ENCODE measurements at places on chromosomes 5 and 9.

- DNase-seq, result no peak
Measured at GRCh38 chr9:26426551-26427131, 466.0 kb downstream of the CAAP1 start.

GRCh38 chr9:135275571-135276289 lies 188.3 kb downstream of the OLFM1 start:
- DNase-seq, result no peak

- DNase-seq, result no peak
Measured at GRCh38 chr5:8752595-8752994, 793.3 kb downstream of the SEMA5A start.

GRCh38 chr5:4087110-4087509 lies 491.5 kb downstream of the IRX1 start:
- DNase-seq, result no peak

GRCh38 chr5:11760934-11761603 lies 143.2 kb downstream of the CTNND2 start:
- no peak for DNase-seq

- no peak for DNase-seq
Measured at GRCh38 chr9:82423700-82424099, 435.1 kb downstream of the SPATA31D1 start.

DNA sequence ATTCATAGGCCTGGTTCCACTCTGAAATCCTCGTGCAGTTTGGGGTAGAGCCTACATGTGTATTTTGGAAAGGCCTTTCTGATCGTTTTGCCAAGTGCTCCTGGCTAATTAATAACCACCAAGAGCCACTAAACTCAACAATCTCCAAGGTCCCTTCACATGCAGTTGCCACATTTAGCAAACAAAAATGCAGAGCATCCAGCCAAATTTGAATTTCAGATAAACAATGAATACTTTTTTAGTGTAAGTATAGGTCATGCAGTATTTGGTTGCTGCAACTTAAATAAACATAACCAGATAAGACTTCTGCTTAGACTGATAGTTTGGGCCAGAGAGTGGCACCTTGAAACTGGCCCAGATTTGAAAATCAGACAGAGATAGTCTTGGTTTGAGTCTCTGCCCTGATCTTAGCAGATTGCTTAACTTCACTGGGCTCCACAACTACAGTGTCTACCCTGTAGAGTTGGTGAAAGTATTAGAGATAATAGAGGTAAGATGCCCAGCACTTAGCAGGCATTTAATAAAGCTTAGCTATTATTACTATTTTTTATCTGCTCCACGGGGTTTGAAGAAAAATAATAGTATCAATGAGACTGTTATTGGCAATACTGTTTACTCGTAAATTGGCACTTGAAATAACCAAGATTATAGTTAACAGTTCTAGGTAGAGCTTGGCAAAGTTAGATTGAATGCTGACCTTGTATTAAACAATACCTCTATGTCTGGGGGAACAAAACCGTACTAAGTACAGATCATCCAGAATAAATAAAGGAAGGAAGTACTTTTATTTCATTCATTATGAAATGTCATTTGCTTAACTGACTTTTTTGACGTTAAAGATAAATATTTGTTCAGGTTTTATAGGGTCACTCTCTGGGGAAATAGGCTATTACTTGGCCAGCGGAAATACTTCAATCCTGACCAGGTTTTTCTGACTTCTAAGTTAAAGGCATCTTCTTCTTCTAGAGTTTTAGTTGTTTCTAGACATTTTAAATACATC lies 274.8 kb downstream of the DOCK8 start:
- no peak for DNase-seq

DNA sequence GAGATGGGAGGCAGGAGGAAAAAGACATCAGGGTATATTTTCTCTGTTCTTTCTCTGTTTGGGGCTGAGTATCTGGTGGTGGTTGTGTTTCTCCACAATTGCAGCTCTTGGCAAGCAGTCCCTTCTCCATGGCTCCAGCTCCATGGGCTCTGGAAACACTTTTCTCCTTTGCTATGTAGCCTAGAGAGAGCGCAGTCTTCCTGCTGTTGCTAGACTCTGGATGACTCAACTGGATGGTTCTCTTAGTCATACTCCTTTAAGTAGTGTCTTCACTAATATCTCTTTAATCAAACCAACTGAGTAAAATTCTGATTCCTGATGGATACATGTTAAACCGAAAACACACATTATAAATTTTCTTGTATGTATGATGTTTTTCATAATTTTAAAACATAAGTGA lies 3.3 kb upstream of the PLGRKT start:
- DNase-seq, result peak; percentile 66

- no peak for DNase-seq
Measured at GRCh38 chr9:78848061-78848460, 551.1 kb downstream of the PSAT1 start.

- DNase-seq, result no peak
Measured at GRCh38 chr9:581673-582497, 259.6 kb upstream of the DMRT1 start.

DNA sequence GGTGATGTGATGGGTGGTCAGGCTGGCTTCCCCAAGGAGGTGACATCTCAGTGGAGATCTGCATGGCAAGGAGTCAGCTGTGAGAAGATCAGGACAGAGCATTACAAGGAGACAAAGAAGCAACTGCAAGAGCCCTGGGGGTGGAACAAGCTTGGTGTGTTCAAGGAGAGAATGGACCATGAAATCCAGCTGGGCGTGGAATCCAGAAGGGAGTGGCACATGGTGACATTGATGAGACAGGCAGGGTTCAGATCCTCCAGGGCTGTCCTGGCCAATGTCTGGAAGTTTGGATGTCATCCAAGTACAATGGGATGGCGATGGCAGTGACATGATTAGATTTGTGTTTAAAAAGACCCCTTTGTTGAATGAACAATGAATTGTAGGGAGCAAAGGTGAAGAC lies 175.6 kb downstream of the MACROH2A1 start:
- no peak for DNase-seq

- DNase-seq, result no peak
Measured at GRCh38 chr9:134406366-134407120, 80.3 kb downstream of the RXRA start.

DNA sequence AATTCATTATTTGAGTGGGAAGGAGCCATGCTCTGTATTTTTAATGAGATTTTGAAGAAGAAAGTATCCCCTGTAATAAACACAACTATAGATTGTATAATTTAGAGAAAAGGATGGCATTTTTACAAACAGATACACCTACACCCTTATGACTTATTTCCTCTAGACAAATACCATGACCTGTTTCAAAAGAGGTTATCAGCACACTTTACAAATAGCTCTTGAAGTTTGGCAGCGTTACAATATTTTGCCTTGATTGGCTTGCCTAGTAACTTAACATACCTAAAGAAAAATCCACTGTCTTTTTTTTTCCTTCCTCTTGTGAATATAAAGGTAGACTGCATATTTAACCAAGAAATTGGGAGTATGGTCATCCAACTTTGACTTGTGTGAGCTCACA lies 28.5 kb upstream of the CETN3 start:
- peak; percentile 76 for DNase-seq

DNA sequence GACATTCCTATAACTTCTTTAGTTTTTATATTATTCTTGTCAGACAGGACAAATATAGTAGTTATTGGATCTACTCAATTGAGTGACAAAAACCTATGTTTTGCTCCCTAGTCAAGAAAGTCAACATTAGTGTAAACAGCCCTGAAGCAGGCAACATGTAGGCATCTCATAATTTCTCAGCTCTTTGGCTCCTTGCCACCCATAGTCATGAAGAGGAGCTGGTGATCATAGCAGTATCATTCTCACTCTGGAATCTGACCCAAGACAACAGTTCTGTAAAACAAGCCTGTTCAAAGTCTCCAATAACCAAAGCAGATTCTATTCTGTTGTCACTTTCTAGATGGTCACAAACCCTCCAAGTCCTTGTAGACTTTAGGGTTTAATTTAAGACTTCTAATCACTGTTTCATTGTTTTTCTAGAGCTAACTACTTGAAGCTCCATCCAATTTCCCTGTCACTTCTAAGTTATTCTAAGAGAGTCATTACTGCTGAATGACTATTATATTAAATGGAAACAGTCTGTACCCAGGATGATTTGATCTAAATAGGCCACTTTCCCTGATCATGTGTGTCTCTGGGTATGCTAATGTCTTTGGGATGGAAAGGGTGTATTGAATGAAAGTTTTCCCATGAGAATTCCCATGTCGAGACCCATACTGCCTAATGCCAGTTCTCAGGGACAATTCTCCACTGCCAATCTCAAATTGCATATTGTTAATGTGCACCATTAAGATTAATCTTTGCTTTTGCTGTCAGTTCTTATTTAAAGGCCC lies 533.3 kb downstream of the ACTL7B start:
- DNase-seq, result peak; percentile 3

DNA sequence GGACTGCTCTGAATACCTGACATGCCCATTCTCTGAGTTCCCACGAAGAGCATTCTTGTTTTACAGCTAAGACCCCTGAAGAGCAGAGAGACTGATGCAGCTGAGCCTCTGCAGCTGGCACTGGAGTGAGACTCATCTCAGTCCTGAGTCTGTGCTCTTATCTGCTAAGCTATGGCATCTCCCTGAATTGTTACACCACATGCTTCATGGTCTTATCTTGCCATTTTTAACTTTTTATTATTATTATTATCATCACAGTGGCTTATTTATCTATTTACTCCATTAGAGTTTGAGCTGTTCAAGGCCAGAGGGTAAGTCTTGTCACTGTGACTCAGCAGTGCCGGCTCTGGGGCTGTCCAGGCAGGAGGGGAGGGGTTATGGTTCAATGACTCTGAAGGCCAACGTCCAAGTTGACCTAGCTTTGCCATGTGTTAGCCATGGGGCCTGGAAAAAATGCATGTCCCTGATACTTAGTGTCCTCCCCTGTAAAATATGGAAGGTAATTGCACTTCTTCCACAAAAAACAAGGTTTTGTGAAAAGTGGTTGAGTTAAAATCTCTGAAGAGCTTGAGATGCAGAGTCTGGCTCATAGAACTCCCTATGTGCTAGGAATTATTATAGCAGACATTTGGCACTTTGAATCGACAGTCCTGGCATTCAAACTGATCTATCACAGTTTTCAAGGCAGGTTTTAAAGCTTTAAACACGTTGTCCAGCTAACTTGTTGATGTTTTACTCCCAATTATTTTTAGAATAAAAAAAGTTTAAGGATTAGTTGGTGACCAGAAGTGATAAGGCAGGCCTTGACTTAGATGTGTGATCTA lies 94.6 kb downstream of the ALDH1A1 start:
- no peak for DNase-seq

DNA sequence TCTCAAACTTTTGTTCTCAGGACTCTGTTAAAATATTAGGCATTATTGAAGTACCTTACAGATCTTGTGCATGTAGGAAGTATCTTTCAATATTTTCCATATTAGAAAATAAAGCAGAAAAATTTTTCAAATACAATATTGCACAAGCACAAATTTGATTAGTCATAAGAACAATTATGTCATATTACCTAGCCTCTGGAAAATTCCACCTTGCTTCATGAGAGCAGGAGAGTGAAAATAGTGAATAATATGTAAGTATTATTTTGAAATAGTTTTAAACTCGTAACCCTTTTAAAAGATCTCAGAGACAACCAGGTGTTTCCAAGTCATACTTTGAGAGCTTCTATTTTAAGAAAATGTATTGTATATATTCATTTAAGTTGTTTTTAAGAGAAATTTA lies 1672.9 kb upstream of the ACO1 start:
- DNase-seq, result no peak

GRCh38 chr9:93061260-93061751 lies 2.8 kb downstream of the SUSD3 start:
- DNase-seq, result peak; percentile 54

DNA sequence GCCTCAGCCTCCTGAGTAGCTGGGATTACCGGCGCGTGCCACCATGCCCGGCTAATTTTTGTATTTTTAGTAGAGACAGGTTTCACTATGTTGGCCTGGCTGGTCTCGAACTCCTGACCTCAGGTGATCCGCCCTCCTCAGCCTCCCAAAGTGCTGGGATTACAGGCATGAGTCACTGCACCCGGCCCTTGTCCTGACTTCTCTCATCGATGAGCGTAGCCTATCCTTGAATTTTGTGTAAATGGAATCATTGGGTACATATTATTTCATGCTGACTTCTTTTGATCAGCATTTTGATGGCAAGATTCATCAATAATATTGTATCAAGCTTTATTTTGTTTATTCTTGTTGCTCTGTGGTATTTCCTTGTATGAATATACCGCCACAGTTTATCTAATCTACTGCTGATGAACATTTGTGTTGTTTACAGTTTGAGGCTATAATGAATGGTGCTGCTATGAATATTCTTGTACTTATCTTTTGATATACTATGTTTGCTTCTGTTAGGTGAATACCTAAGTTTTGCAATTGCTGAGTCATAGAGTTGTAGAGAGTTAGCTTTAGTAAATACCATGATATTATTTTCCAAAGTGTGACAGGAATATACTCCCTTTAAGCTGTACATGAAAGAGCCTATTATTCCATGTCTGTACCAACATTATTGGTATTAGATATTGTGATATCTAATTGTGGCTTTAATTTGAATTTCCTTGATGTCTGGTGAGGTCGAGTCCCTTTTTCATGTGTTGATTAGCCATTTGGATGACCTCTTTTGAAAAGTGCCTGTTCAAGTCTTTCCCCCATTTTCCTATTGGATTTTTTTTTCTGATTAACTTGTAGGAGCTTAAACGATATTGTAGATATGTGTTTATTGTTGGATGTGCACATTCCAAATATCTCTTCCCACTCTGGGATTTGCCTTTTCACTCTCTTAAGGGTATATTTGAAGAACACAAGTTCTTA lies 107.5 kb downstream of the RGS3 start:
- peak; percentile 82 for DNase-seq

- DNase-seq, result no peak
Measured at GRCh38 chr9:9874270-9874669, 738.5 kb downstream of the PTPRD start.

DNA sequence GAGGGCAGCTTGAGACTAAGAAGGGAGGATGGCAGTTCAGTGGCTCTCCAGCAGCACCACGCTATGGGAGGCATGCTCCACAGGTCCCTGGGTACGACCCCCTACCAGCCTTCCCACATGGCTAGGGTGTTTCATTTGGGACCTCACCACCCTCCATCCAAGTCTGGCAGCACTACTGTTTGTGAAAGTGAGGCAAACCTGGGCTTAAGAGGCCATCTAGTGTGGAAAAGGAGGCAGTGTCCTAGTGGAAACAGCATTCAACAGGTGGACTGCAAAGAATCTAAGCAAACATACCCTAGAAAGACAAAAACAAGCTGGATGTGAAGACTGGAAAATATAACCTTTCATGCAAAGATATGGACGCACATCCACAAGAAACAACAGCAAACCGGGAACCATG lies 4.8 kb upstream of the C5orf47 start:
- no peak for DNase-seq

- DNase-seq, result no peak
Measured at GRCh38 chr9:27800159-27800558, 226.9 kb upstream of the C9orf72 start.

DNA sequence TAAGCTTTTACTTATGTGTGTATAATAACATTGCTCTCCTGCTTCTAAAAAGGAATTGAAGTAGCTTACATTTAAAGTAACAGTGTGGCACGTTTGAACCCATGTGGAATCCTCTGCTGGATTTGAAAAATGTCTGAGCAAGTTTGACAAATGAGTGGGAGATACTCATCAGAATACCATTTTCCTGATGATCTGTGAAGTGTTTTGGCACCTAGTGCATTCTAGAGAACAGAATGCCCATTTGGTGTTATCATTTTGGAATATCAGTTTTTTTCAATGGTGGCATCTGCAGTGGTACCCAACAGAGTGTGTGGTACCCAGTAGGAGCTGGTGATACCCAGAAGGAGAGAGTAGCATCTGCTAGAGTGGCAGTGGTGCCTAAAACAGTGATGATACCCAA lies 471.1 kb downstream of the PLK2 start:
- no peak for DNase-seq

Data from NCI-H226 (cell line).